Stimulated activated CD8-positive, alpha-beta memory T cell treated with anti-CD3 and anti-CD28 coated beads, Interleukin-2, amount 100 ng/mL, for 1 hour (primary cell): ENCODE measurements at places on chromosomes 5 and 9.
A peak's percentile ranks its signal among the peaks of the same experiment; 100 is the strongest.

DNA sequence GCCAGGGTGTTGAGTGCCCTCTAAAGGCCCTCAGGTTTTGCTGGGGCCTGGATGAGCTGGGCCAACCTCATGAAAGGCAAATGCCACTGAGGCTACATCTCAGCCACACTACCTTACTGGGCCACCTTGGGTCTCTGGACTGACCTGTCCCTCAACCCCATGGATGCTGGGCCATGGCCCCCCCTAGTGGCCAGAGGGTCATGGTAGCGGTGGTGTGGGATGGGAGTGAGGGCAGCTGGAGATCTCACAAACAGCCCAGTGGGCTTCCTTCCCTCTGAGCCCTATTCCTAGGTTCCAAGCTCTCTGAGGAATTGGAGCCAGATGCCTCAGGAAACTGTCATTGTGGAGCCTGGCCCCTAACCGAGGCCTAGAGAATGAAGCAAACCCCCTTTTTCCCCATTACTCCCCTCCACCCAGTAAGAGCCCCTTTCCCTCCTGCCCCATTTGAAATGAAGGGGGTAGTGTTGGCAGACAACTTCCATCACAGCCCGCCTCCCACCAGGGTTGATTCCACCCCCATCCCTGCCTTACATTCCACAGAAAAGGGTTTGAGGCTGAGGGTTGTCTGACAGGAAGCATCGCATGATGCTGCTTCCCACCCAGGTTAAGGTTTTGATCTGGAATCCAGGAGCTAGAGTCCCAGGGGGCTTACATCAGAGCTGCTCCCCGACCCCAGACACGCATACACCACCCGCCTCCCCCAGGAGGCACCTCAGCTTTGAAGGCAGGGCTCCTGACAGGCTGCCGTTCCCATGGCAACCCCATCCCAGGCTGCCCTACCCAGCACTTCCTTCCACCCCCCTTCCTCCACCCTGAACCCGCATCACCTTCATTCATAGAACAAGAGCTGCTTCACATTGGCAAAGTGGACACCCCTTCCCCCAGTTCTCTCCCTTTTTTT is 63.9 kb downstream of the PCDH1 start:
- peak; percentile 4 for DNase-seq

DNA sequence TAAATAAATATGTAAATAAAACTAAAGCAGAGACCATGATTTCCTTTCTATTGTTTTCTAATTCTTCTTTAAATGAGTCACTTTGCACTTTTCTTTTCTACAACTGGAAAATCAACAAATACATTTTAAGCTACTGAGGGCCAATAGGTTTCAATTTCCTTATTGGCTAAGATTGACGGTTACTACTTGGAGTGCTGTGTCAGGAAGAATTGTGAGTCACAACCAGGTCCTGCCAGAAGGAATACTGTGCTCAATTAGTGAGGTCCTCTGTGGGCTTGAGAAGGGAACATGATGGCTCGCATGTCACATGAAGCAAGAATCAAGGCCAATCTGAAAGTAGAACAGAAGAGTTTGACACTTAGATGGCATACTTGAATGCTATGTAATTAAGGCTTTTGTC is 110.8 kb downstream of the HMHB1 start:
- DNase-seq = no peak

- DNase-seq = no peak
Measured at GRCh38 chr5:31196309-31196708, 2.8 kb downstream of the CDH6 start.

- DNase-seq = no peak
Measured at GRCh38 chr9:30967476-30967875, 1417.0 kb upstream of the ACO1 start.

GRCh38 chr9:84978661-84979060 is 309.1 kb downstream of the NTRK2 start:
- DNase-seq = no peak
